CD4-positive, alpha-beta T cell treated with Interleukin-17A for 4 hours (primary cell): ENCODE measurements at places on chromosomes 6 and 20.

GRCh38 chr6:74071214-74071613 is 375.2 kb downstream of the CD109 start:
- DNase-seq = no peak

GRCh38 chr6:88653936-88654335 is 309.5 kb downstream of the RNGTT start:
- no peak for DNase-seq

GRCh38 chr20:45402946-45403345 is 5.1 kb upstream of the DBNDD2 start:
- DNase-seq = no peak

GRCh38 chr20:45299786-45300185 is 6.9 kb upstream of the RBPJL start:
- no peak for DNase-seq

- DNase-seq = no peak
These were observed 4.7 kb upstream of the SLCO4A1 start for GRCh38 chr20:62637521-62638054.

DNA sequence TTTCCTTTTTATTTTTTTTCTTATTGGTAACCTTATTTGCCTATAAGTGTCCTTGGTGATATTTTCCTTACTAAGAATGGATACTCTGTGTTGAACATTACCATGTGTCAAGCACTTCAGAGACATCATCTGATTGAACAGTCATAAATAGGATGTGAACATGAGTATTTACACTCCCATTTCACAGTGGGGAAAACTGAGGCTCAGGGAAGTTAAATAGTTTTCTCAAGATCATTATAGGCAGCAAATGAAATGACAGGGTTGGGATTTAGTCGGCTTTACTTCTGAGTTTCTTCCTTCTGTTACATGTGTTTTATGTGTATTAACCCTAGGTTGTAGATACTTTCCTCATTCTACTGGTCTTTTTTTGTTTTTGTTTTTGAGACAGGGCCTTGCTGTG is 35.3 kb downstream of the TPX2 start:
- no peak for DNase-seq

- DNase-seq = no peak
These were observed 10.7 kb downstream of the HLA-A start for GRCh38 chr6:29953001-29953441.

DNA sequence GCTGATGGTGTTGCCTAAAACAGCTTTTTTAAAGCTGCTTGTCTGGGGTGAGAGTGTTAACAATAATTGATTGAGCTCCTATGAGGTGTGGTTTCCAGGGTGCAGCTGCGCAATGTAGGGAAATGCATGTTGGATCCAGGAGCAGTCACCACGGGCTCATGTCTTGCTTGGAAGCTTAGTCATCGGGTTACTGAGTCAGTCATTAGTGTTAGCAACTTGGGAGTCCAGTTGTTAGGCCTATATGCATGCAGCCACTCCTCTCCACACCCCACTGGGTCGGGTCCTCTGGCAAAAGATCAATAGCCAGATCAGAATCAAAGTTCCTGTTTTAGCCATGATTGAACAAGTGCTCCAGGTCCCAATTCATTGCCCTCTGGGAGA is 271.7 kb upstream of the CHD6 start:
- DNase-seq = no peak

DNA sequence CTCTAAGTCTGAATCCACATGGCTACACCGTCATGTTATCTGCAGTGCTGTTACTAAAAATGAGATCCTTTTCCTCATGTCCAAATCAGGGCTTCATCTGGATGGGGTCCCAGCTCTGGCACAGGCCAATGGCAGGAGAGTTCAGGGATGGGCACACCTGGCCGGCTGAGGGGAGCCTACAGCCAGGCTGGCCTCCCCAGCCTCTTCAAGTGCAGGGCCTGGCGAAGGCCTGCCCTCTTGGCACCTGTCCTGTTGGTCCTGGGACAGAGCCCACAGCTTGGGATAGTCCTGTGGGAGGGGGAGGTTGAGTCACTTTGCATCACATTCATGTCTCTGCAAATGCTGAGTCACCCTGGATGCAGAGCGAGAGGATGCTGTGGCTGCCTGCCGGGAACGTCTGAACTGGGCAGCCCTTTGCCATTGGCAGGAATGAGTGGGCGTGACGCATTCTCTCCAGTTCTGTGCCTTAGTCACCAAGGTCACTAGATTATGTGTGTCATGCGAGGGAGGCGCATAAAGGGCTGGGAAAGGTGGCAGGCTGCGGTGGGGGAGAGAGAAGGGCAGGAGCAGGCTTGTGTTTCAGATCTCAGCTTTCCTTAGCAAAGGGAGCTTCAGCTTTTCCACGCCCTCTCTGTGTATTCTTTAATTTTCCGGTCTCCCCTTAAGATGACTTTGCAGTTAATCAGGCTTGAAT is 223.2 kb upstream of the ECI2 start:
- DNase-seq = no peak
